Amniotic stem cell (primary cell): ENCODE measurements at places on chromosomes 1 and 21.
A peak's percentile ranks its signal among the peaks of the same experiment; 100 is the strongest.

DNA sequence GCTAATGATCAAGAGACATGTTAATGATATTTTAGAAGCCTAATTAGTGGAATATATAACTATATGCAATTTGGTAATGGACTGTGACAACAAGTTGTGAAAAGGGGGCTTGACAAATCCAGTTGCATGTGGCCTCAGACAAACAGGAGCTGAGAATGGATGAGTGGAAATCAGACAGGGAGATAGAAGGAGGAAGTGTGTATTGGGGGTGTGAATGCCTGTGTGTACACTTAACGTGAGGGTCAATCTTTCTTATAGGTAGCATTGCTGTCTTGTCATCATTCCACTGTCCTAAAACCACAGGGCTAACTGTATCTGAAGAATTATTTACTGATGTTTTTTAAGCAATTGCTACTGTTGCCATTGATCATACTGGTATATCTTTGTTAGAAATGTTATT, 64.8 kb downstream of the PBX1 start:
- no peak for DNase-seq

DNA sequence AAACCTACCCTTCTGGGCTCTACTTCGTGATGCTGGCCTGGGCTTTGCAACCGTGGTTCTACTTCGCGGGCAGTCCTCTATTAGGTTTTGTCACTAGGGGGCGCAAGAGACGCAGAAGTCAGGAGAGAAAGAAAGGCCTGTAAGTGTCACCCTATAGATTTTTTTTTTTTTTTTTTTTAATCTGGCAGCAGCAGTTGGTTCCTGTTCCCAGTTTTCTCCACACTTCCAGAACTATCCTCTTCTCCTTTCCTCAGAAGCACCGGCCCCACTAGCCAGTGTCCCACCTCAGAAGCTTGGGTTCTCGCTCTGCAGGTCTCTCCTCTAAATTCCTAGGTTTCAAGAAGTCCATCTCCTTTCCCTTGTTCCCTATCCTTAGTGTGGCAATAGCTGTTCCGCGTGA, 9.1 kb upstream of the LCE2D start:
- DNase-seq, result no peak

GRCh38 chr1:221067721-221068120, 188.5 kb downstream of the HLX start:
- no peak for DNase-seq

DNA sequence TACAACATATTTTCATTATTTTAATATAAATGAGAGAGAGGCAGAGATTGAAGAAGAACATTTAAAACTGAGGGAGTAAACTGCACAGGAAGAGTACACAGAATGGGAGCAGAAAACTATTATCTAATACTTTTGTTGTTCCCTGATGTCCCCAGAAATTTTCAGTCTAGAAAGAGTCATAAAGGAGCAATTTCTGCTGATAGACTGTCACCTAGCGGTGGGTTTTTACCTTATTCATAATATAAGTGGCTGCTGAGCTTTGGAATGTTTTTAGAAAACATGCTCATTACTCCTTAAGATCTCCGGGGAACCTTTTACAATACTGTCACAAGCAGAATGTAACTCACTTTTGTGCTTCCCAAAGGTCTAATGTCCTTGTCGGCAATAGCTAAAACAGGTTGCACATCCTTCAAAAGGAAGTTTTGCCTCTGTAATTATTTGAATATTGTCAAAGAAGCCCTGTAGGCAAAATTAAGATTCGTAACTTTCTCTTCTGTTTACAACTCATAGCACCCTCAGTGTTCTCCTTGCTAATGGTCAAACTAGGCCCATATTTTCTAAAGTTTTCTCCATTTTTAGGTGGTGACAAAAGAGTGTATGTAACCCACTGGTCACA, 4.9 kb upstream of the NPL start:
- peak; percentile 61 for DNase-seq

DNA sequence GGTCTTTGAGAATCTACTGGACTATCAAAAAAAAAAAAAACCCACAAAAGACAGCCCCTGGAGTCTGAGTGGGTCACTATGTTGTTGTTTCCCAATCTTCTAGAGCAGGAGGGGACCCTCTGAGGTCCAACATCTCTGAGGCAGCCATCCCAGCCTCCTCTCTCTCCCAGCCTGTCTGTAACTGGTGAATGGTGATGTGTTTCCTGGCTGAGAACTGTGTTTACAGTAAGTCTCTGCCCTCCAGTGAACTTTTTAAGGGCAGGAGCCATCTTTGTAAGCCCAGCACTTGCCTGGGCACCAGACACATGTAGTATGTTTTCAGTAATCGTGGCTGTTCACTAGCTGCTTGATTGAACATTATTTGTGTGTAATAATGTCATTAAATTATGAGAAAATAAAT, 85.7 kb downstream of the SPATA46 start:
- no peak for DNase-seq

- no peak for DNase-seq
Measured at GRCh38 chr1:30701258-30701633, 22.1 kb downstream of the MATN1 start.

- no peak for DNase-seq
Measured at GRCh38 chr1:166721145-166721544, 118.1 kb upstream of the POGK start.

GRCh38 chr21:31872452-31873274, at the start of gene HUNK:
Gene HUNK, plus strand, starts transcription at chr21:31873020. Its CDS starts 655 bp downstream, at chr21:31873675.
- DNase-seq, result peak; percentile 46

DNA sequence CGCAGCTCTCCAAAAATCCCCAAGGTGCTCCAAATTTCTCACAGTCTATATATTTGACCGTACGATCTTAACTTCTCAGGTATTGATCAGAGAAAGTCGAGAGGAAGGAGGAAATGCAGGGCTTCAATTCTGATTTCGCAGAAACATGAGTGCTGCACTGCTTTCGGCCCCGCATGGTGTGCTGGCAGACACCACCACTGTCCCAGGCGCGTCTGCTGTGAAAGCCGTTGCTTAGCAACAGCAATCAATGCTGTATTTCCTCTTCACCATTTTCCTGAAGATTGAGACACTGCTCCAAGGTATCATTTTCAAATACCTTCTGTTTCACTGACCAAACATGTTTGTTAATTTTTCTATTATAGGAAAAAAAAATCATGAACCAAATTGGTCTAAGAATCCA, 296.3 kb downstream of the SMYD3 start:
- no peak for DNase-seq

GRCh38 chr1:8981169-8981568, 35.5 kb downstream of the CA6 start:
- DNase-seq, result no peak

GRCh38 chr1:225762444-225762843, 15.2 kb upstream of the SRP9 start:
- no peak for DNase-seq

GRCh38 chr1:9302745-9303524, 10.2 kb downstream of the SPSB1 start:
- peak; percentile 78 for DNase-seq

DNA sequence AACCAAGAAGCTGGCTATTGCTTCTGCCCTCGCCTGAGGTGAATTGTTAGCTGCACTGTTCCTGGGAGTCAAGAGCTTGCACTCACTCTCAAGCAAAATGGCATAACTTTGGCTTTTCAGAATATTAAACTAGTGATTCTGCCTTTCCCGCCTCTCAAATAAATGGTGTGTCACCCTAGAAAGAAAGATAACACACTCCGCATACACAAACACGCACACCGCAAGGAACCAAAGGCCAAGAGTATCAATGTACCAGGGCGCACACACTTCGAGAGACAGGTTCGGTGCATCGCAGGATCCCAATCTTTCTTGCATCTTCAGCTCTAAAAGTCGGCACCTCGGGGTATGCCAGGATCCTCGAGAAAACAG, 470 bp upstream of the RTCA start:
- no peak for DNase-seq

- DNase-seq, result no peak
Measured at GRCh38 chr21:37907076-37907475, 9.2 kb downstream of the KCNJ6 start.

DNA sequence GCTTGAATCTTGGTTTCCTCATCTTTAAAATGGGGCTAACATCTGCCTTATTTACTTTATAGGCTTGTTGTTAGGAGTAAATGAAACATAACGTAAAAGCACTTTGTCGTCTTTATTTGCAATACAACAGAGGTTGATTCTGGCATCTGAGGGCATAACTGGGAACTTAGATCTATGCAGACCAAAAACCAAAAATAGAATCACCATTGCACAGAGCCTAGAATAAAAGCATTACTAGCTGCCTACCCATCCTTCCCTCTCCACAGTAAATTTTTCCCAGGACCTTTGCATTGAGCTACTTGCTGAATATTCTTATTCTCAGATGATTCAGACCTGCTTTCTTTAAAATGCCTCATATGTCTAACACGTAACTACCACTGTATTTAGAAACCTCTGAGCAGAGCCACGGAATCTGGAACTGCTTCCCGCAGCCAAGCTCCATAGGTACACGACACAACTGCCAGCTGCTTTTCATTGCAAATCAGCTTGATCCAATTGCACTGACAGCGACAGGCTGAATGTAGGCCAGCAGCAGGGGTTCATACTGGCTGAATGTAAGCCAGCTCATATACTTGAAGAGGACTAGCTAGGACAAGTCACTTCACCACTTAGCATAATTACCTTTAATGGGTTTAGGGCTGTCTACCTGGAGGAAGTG, 33.2 kb upstream of the SERBP1 start:
- no peak for DNase-seq

GRCh38 chr21:28705616-28706015, 287.1 kb downstream of the LTN1 start:
- DNase-seq, result no peak

DNA sequence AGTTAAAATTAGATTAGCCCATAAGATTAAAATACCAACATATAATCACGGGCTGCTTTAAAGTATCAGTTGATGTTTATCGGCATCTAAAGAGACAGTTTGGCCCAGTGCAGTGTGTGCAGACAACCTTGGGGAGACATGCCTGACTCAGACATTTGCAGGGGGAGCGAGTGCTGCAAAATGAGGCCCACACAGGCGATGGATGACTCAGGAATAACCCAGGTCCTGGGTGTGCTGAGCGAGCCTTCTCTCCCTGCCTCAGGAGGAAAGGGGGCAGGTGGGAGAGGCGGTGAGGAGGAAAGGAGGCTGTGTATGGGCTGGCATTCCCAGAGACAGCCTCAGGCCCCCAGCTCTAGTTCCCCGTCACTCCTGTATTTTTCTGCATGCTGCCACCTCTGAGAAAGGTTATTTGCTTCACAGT, 9.0 kb downstream of the SLC9A1 start:
- peak; percentile 56 for DNase-seq

DNA sequence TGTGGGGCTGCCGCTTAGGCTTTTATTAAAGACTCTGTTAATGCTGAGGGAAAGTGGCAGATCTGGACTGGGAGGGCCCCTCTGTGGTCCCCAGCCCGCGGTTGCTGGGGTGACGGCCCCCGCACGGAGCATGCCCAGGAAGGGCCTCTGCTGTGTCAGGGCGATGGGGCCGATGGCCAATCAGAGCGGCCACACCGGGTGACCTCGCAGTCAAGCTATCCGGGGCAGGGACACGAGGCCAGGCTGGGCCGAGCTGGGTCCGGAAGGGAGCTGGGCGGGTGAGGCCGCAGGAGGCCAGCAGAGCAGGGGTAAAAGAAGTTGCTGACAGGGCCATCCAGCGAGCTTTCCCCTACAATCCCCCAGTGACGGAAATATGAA, 145.1 kb downstream of the CASZ1 start:
- no peak for DNase-seq

GRCh38 chr1:209884665-209885117, 53.3 kb upstream of the SYT14 start:
- DNase-seq, result peak; percentile 90

DNA sequence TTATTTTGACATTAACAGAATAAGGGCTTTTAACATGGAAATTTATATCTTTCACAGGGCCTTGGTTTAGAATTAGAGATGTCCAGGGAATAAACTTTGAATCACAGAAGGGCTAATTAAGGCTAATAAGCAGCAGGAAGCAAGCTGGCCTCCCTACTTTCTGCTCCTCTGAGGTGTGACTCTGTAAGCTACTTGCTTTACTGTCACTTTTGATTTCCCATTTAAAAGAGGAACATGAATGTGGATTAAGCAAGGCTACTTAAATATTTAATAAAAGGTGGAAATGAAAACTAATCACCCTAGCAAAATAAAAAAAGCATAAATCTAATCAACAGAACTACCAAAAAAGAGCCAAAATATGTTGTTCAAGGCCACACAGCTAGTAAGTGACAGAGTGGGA, 28.9 kb upstream of the CD5L start:
- no peak for DNase-seq

DNA sequence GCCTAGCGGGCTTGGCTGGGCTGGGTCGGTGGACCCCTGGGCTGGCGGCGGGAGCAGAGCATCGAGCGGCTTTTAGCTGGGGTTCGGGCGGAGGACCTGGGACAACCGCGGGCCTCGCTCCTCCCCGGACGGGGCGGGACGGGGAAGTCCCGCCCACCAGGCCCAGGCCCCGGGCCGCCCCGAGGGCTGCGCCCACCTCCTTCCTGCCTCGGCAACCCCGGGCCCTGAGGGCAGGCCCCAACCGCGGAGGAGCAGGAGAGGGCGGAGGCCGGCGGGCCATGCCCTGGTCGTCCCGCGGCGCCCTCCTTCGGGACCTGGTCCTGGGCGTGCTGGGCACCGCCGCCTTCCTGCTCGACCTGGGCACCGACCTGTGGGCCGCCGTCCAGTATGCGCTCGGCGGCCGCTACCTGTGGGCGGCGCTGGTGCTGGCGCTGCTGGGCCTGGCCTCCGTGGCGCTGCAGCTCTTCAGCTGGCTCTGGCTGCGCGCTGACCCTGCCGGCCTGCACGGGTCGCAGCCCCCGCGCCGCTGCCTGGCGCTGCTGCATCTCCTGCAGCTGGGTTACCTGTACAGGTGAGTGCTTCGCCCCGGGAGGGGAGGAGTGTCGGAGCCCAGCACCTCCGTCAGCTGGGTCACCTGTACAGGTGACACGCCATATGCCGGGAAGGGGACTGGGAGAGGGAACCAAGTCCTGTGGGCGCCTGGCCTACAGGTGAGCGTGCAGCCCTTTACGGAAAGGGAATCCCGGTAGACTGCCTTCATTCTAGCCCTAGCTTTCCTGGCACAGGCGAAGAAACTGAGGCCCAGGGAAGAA, at the start of gene XKR8:
Gene XKR8, plus strand, starts transcription at position 182 of the 812 bp plus-strand sequence. Its CDS starts 97 bp downstream, at position 279.
- DNase-seq, result no peak

GRCh38 chr1:25780318-25781129, 19.5 kb upstream of the SELENON start:
- DNase-seq, result no peak

DNA sequence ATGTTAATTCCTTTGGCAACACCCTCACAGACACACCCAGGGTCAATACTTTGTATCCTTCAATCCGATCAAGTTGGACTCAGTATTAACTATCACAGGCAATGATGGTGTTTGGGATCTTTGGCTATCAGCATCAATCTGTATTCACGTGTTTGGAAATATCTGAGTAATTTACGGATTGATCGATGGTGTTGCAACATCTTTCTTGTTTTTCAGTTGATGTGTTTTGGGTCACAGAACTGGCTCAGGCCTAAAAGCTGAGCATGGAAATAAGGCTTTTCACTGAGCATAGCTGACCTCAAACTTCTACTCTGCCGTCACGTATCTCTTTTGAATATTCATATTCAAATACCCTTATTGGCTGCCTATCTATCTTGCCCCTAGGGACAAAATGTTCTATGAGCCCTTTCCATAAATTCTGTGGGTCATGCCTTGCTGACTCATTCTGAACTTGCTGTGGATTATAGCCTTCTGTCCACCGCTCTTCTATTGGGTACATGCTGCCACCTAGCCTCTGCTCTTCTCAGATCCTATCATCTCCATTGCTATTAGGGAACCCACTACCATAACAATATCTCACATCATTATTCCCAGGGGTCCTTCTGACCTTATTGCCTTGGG, 156.0 kb downstream of the PDE4B start:
- peak; percentile 12 for DNase-seq

- no peak for DNase-seq
Measured at GRCh38 chr1:2093636-2094035, 43.4 kb downstream of the PRKCZ start.

- DNase-seq, result no peak
Measured at GRCh38 chr1:50992532-50993318, 22.7 kb downstream of the CDKN2C start.
